ENCODE measurements at places on chromosomes 12 and 14. TPM values are rescaled to one million over a fixed set of nuclear protein-coding genes. Genes with fewer than 3 reads are reported as not detected.
A peak's percentile ranks its signal among the peaks of the same experiment; 100 is the strongest.

DNA sequence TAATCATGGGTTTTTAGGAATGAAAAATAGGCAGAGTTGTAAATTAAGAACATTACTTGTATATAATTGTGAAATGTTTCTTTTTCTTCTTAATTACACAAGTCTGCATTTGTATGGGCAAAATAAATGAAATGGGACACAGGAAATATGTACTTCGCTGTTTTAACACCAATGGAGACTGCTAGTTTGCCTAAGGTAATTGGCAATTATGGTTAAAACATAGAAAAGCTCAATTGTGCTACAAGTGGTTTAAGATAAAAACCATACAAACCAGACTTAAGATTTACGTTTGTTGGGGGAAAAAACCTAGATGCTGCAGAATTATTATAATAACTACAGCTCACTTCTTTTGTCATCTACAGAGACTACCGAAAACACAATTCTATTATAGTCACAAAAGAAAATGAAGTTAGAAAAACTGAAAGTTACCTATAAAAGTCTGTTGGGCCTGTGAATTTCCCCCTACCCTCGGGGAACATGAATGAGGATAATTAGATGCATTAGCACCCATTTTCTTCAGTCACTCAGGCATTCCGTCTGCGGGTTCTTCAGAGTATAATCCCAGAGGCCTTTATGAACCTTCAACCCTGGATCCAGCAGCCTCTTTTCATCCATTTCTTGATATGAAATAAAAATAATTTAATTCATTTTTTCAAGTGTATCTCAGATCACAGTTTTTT lies 37.2 kb downstream of the BTBD7 start:
- no peak overlapping the region for H3K27ac ChIP-seq
- no peaks in the 10 kb centered on the region for H3K36me3 ChIP-seq
- no peaks in the 10 kb centered on the region for H3K27me3 ChIP-seq
- no peak overlapping the region for H3K4me3 ChIP-seq
- no peaks in the 10 kb centered on the region for H3K4me1 ChIP-seq
- DNase-seq = no peak

GRCh38 chr14:23071244-23071920 lies 14.1 kb upstream of the CDH24 start:
- H3K4me3 ChIP-seq = peak overlapping the region; percentile 51
- peaks cover 15% of the 10 kb centered on the region for H3K36me3 ChIP-seq
- H3K27me3 ChIP-seq = no peaks in the 10 kb centered on the region
- H3K4me1 ChIP-seq = peaks cover 18% of the 10 kb centered on the region

DNA sequence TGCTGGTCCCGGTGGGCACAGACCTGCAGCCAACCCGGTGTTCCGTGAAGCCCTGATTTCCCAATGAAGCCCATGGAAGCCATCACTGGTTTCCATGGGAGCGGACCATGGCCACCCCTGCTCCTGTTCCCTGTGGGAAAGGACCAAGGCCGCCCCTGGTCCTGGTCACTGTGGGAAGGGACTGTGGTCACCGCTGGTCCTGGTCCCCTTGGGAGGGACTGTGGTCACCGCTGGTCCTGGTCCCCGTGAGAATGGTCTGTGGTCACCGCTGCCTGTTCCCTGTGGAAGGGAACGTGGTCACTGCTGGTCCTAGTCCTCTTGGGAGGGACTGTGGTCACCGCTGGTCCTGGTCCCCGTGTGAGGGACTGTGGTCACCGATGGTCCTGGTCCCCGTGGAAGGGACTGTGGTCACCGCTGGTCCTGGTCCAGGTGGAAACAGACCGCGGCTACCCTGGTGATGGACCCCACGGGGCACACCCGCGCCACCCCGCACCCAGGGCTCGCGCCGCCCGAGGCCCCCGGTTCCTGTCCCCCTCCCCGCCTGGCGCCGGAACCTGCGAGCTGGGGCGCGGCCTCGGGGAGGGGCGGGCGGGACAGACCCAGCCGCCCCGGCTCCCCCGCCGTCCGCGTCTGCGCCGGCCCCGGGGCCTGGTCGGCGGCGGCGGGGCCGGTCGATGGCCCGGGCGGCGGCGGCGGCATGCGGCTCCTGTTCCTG lies at the start of gene GLT1D1:
Gene GLT1D1 (plus strand): TSS at position 594 of the 715 bp plus-strand sequence. CDS start 104 bp downstream, at position 698.
- peaks cover 3% of the 10 kb centered on the region for H3K27me3 ChIP-seq
- H3K4me3 ChIP-seq = no peak within 1 kb of the TSS
- no peak for DNase-seq
- H3K4me1 ChIP-seq = no peaks in the 10 kb centered on the region

DNA sequence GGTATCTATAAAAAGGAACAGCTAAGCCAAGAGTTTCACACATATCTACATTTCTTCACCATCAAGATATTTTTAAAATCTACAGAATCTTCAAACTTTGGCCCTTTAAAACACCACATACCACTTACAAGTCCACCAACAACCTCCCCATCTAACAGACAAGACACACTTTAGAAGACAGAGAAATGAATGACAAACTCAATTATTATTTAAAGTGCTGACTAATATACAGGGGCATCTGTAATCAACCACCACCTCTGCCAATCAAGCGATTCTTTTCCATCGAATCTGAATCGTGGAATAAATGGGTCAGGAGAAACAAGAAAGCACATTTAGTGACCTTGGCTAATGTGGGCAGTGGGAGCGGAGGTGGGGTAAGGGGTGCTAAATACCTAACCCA lies 7.7 kb downstream of the SETD3 start:
- no peak for DNase-seq
- H3K4me3 ChIP-seq = no peak overlapping the region
- H3K27ac ChIP-seq = no peak overlapping the region
- H3K27me3 ChIP-seq = no peaks in the 10 kb centered on the region

GRCh38 chr12:46260124-46260912 lies 8.5 kb downstream of the SLC38A1 start:
- H3K27me3 ChIP-seq = no peaks in the 10 kb centered on the region
- no peak overlapping the region for H3K4me3 ChIP-seq
- H3K4me1 ChIP-seq = peaks cover 5% of the 10 kb centered on the region
- DNase-seq = no peak
- no peaks in the 10 kb centered on the region for H3K36me3 ChIP-seq
- H3K27ac ChIP-seq = no peak overlapping the region

DNA sequence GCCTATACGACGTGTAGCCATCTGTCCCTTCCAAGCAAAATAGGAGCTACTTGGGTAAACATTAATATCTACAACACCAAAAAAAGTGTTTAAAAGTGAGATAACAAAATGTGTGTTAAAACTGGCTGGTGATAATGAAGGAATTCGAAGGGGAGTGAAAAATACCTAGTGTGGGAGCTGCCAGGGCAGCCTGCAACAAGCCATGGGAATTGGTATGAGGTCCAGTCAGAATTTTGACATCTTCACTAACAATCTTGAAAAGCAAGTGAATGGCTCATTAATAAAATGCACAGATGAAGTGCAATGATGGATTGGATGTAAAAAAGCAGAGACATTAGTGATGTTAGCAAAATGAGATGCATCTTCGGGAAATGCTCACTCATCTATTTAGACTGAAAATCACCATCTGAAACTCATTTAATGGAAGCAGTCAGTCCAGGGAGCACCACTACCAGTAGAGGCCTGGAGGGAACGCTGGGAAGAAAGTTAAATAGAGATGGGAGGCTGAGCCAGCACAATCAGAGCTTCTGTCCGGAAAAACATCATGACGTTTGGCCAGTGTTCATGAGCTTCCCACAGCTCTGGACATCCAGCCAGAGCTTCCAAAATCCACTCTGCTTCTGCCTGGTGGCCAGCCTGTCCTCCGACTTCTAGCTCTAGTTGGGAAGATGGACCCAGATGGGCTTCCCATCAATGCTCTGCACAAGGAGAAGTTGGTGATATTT lies 405.0 kb upstream of the TMTC1 start:
- no peak overlapping the region for H3K4me3 ChIP-seq
- H3K36me3 ChIP-seq = no peaks in the 10 kb centered on the region
- no peaks in the 10 kb centered on the region for H3K4me1 ChIP-seq
- no peak overlapping the region for H3K27ac ChIP-seq
- DNase-seq = no peak

- no peak for DNase-seq
- no peak overlapping the region for H3K27ac ChIP-seq
- no peaks in the 10 kb centered on the region for H3K27me3 ChIP-seq
- no peaks in the 10 kb centered on the region for H3K4me1 ChIP-seq
- no peaks in the 10 kb centered on the region for H3K36me3 ChIP-seq
These were observed 41.6 kb upstream of the ESRRB start for GRCh38 chr14:76334316-76334715.

DNA sequence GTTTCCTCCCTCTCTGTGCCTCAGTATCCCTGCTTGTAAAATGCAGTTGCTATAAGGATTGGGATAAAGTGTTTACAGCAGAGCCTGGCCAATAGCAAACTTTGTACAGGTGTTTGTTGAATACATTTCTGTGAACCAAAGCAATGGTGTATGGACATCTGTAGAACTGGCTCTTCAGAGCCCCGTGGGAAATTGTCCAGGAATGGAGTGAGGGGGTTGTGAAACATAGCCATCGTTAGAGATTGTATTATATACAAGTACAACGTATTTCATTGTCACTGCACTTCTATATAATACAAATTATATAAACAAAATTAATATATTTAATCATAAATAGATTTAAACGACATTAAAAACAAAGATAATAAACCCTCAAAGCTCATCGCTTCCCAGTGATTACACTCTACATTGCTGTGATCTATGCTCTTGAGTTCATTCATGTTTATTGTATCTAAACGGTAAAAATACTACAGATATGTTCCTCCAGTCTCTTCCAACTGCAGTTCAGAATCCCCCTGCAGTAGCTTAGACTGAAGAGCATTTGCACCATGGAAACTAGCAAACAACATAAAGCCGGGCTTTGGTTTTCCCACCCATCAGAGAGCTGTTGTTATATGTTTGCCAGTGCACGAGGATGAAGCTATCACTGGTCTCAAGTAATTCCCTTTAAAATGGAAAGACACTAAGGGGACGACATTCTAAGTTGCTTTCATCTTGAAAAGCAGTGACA lies 216.7 kb downstream of the TMEM132C start:
- no peaks in the 10 kb centered on the region for H3K36me3 ChIP-seq
- no peaks in the 10 kb centered on the region for H3K4me1 ChIP-seq
- H3K4me3 ChIP-seq = no peak overlapping the region
- no peak overlapping the region for H3K27ac ChIP-seq
- DNase-seq = no peak

- no peaks in the 10 kb centered on the region for H3K27me3 ChIP-seq
- H3K27ac ChIP-seq = peak overlapping the region; percentile 65
- DNase-seq = no peak
- H3K4me3 ChIP-seq = peak overlapping the region; percentile 52
These were observed 2.2 kb downstream of the SSTR1 start for GRCh38 chr14:38209572-38210557.

- no peak overlapping the region for H3K4me3 ChIP-seq
- H3K27ac ChIP-seq = no peak overlapping the region
- no peaks in the 10 kb centered on the region for H3K4me1 ChIP-seq
- no peaks in the 10 kb centered on the region for H3K27me3 ChIP-seq
- no peaks in the 10 kb centered on the region for H3K36me3 ChIP-seq
- DNase-seq = no peak
These were observed 306.1 kb downstream of the KCNC2 start for GRCh38 chr12:74903522-74903921.

GRCh38 chr14:27863166-27863565 lies 903.4 kb upstream of the FOXG1 start:
- no peak overlapping the region for H3K27ac ChIP-seq
- no peak for DNase-seq
- no peaks in the 10 kb centered on the region for H3K4me1 ChIP-seq
- no peaks in the 10 kb centered on the region for H3K27me3 ChIP-seq
- no peaks in the 10 kb centered on the region for H3K36me3 ChIP-seq

DNA sequence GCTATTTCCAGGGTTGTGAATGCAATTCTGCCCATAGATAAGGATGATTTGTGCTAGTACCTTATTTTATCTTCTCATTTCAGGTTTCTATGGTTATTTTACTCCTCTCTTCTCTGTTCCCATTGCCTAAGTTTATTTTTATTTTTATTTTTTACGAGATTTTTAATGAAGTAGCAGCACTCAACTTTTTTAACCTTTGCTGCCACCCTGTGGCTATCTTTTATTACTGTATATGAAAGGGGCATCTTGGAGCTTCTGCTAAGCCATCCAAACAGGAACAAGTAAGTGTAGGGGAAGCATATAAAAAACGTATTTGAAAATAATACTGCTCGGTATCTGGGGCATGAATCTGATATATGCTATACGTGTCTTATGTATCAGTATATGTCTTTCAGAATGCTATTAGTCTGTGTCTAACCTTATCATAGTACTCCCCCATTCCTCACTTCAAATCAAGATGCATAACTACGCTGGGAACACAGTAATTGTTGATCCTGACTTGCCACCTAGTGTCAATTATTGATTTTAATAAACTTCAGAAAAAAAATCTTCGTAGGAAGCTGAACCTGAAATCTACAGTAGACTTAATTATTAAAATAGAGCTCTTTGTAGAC lies 60.3 kb downstream of the KLRG1 start:
- no peak overlapping the region for H3K27ac ChIP-seq
- no peak for DNase-seq
- no peaks in the 10 kb centered on the region for H3K27me3 ChIP-seq
- no peak overlapping the region for H3K4me3 ChIP-seq
- no peaks in the 10 kb centered on the region for H3K4me1 ChIP-seq
- no peaks in the 10 kb centered on the region for H3K36me3 ChIP-seq

DNA sequence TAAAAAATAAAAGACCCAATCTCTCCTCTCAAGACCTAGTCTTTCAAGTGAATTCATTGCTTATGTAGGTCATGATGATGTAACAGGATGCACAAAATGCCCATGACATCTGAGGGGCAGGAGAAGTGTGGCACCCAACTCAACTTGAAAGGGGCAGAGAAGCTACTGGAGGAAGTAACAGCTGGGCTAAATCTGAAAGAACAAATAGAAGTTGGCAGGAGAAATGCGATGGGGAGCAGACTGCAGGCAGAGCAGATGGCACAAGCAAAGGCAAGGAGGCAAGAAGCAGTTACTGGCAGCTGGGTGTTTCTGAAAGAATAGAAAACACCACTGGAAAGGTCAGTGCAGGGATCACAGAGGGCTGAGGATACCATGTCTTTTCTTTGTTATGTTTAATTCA lies 14.6 kb downstream of the SLC38A4 start:
- H3K27ac ChIP-seq = no peak overlapping the region
- H3K27me3 ChIP-seq = no peaks in the 10 kb centered on the region
- no peaks in the 10 kb centered on the region for H3K36me3 ChIP-seq
- DNase-seq = no peak
- no peak overlapping the region for H3K4me3 ChIP-seq
- no peaks in the 10 kb centered on the region for H3K4me1 ChIP-seq

GRCh38 chr12:89166525-89166934 lies 185.8 kb downstream of the DUSP6 start:
- no peaks in the 10 kb centered on the region for H3K4me1 ChIP-seq
- H3K27me3 ChIP-seq = no peaks in the 10 kb centered on the region
- H3K36me3 ChIP-seq = no peaks in the 10 kb centered on the region
- no peak overlapping the region for H3K27ac ChIP-seq

GRCh38 chr12:4001841-4002240 lies 128.6 kb upstream of the PARP11 start:
- no peak for DNase-seq
- H3K4me1 ChIP-seq = no peaks in the 10 kb centered on the region
- no peak overlapping the region for H3K4me3 ChIP-seq
- no peak overlapping the region for H3K27ac ChIP-seq
- no peaks in the 10 kb centered on the region for H3K36me3 ChIP-seq
- no peaks in the 10 kb centered on the region for H3K27me3 ChIP-seq

Gene PGF
- total RNA-seq = 0.57 TPM

Gene LAG3
- total RNA-seq = 1.0 TPM

Gene IAPP
- total RNA-seq = not detected

Gene RNASE7
- 0.16 TPM for total RNA-seq

Gene PRKD1
- total RNA-seq = 1.0 TPM

Gene VTI1B
- total RNA-seq = 121 TPM

Gene IL26
- total RNA-seq = not detected

Gene KLHL33
- total RNA-seq = 0.05 TPM
